Nucleus accumbens (tissue), 56 donors: ENCODE measurements at places on chromosomes 5 and 9.
A peak's percentile ranks its signal among the peaks of the same experiment; 100 is the strongest.

GRCh38 chr9:72863456-72864094, 89.3 kb downstream of the ALDH1A1 start:
- DNase-seq = no peak

DNA sequence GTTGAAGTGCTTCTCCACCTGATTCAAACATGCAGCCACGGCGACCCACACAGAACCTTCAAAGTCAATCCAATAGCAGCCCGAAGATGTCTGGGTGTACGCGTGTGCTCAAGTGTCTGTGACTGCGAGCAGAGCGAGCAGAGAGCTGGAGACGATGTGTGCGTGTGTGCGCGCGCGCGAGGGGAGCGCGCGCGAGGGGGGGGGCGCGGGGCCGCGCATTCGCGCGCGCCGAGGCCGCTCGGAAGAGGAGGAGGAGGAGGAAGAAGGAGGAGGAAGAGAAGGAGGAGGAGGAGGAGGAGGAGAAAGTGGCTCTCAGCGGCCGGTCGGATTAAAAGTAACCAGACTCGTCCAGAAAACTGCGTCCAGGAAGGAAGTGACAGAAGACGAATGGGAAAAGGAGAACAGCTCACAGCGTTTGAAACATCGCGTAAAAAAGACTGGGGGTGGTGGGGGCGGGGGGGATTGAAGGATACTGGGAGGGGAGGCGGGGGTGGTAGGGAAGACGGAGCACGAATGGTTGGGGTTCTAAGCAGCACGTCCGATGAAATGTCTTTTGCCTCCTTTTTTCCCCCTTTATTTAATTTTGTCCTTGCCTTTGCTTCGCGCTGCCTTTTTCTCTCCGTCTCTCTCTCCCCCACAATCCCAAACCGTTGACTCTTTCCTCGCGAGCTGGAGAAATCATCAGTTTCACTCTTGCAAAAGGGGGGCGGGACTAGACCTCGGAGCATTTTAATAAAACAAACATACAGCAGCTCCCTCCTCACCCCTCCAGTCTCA, at the start of gene MEF2C:
MEF2C (minus strand) TSS at position 126 of the 777 bp plus-strand sequence. CDS start 59,396 bp downstream, outside the sequence.
- DNase-seq = peak; percentile 48

DNA sequence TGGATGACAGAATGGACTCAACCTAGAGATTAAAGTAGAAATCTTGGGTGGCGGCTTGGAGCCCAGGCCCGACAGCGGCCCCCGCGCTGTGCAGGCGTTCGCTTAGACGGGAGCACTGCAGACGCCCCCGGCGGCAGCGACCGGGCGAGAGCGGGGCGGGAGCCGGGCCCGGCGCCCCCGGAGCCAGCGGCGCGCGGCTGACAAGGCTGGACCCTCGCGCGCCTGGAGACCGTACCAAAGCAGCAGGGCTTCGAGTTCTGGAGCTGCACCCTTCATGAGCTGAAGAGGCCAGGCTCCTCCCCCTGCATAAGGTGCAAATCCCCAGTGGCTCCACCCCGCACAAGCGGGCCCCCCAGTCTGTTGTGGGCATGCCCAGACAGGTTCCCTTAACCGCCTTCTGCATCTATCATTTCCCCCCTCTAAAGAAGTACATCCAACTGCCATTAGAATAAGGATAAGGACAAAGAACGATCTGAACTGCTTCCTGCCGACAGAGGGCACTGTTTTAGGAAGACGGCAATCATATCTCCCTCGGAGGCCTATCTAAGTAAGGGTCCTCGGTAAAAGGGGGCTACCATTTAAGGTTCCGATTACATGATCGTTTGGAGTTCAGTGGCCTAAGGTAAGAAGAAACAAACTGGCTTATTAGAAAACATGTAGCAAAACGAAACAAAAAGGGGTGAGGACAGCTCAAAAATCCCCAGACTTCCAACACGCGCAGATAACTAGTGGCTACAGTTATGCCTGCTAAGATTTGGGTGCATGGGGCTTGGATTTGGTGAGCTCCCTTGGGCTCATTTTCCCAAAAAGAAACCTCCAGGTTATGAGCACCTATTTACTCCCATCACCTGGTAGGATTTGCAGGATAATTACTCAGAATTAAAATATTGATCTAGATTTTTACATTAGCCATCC, 66.3 kb downstream of the RGMB start:
- DNase-seq = no peak

DNA sequence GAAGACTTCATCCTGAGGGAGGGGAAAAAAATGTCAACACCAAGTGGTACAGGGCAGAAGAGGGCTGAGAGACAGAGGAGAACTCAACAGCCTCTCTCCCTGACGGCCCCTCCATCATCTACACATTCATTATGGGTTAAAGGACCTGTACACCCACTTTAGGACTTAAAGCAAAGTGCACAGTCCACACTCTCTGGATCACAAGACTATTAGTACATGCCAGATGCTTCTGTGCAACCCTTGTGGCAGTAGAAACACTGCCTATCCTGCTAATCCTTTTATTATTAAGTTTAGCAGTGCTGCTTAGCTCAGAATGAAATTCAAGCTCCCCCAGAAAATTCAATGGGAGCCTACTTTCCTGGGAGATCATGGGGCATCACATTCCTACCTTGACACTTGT, 1.9 kb downstream of the FRMD3 start:
- no peak for DNase-seq

- DNase-seq = no peak
Observed at GRCh38 chr5:51821697-51822096, 438.4 kb downstream of the ISL1 start.

DNA sequence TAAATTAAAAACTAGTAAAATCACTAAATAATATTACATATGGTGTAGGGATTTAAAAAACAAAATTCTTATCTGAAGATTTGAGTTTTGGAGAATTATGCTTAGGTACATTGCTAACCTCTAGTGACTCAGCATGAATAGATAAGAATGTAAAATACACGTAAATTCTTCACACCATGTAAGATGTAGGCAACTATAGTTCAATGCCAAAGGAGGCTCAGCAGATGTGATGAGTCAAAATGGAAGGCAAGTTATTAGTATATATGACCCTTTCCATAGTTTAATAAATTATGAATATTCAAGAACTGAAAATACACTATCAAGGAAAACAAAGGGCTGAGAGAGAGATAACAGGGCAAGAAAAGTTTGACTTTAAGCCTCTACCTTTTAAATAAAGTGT, 79.0 kb downstream of the MRPS30 start:
- no peak for DNase-seq
